Activated naive CD8-positive, alpha-beta T cell treated with anti-CD3 and anti-CD28 coated beads, Interleukin-2, amount 50 U/mL, for 16 hours (primary cell): ENCODE measurements at places on chromosomes 5 and 9.
A peak's percentile ranks its signal among the peaks of the same experiment; 100 is the strongest.

- no peak for DNase-seq
Measured at GRCh38 chr5:113806250-113806649, 292.8 kb downstream of the YTHDC2 start.

DNA sequence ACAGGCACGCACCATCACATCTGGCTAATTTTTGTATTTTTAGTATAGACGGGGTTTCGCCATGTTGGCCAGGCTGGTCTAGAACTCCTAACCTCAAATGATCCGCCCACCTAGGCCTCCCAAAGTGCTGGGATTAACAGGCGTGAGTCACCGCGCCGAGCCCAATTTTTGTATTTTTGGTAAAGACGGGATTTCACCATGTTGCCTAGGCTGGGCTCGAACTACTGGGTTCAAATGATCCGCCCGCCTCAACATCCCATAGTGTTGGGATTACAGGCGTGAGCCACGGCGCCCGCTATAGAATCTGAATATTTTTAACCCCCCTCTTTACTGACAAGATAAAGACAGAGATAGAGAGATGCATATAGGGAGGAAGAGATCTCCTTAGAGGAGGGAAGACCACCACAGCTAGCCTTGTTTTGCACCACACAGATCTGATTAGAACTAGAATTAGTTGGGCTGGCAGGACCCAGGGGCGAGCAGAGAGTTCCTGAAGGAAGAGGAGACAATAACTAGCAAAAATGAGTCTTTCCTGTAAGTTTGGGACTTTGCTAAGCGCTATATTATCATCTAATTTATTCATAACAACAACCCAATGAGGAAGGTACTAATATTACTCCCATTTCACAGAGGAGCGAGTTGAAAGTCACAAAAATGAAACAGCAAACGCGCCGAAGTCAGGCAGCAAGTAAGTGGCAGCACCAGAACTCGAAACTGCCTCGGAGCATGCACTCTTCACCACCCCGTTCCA lies 1.5 kb upstream of the ANKHD1 start:
- DNase-seq: peak; percentile 6

GRCh38 chr5:67221487-67222242 lies 25.1 kb upstream of the CD180 start:
- DNase-seq: no peak

- DNase-seq: no peak
Measured at GRCh38 chr9:121662891-121663580, 11.6 kb downstream of the DAB2IP start.

- DNase-seq: no peak
Measured at GRCh38 chr9:37364751-37365360, 57.6 kb upstream of the GRHPR start.

GRCh38 chr9:73643379-73644013 lies 491.8 kb downstream of the ANXA1 start:
- DNase-seq: no peak

- no peak for DNase-seq
Measured at GRCh38 chr5:10707198-10708142, 53.6 kb downstream of the DAP start.

- peak; percentile 14 for DNase-seq
Measured at GRCh38 chr9:79883073-79883645, 311.4 kb downstream of the TLE4 start.

GRCh38 chr9:2638871-2639673 lies 17.5 kb downstream of the VLDLR start:
- no peak for DNase-seq

GRCh38 chr5:58755397-58755796 lies 172.5 kb downstream of the RAB3C start:
- DNase-seq: no peak

GRCh38 chr9:98930792-98931191 lies 12.9 kb upstream of the COL15A1 start:
- no peak for DNase-seq

GRCh38 chr9:2991292-2991691 lies 147.4 kb upstream of the PUM3 start:
- DNase-seq: no peak

DNA sequence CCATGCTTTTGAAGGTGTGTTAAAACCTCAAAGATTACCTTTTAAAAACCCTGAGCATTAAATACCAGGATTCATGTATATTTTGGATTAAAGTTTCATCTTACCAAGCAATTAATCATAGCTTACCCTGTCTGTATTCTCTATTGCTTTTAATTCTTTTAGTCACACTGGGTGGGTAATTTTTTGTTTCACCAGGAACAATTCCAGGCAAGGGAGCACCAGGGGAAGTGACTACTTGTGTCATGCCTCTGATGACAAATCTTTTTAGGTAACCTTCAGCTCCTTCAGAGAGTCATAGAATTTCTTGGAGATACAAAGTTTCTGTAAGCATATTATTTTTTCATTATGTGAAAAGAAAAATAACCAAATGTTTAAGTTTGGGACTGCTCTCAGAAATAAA lies 33.4 kb upstream of the ANXA1 start:
- DNase-seq: no peak

GRCh38 chr5:109083937-109084336 lies 325.8 kb downstream of the PJA2 start:
- DNase-seq: no peak

GRCh38 chr5:97142521-97143254 lies at the start of gene LIX1:
LIX1 (minus strand) TSS chr5:97142611; CDS start chr5:97142576, 35 bp downstream.
- DNase-seq: no peak

GRCh38 chr5:135645336-135646180 lies 66.8 kb upstream of the CXCL14 start:
- DNase-seq: no peak

DNA sequence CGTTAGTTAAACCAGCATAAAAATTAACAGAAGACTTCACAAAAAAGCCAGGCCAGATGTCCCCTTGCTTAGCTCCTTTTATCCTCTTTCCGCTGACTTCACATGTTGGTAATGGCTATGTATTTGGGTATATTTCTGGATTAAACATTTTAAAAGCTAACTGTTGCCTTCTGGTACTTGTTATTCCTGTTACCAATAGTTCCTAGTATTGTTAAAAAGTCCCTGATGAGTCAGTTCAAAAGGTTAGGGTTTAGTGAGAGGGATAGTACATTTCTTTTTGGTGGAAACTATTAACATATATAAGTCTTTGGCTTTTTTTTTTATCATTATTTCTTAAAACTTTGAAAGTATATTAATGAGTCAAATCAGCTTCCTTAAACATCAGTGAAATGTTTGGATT lies 103.2 kb upstream of the ELL2 start:
- DNase-seq: no peak

GRCh38 chr5:37665889-37666288 lies 174.0 kb downstream of the GDNF start:
- no peak for DNase-seq

GRCh38 chr9:128162215-128163026 lies 2.4 kb downstream of the BBLN start:
- no peak for DNase-seq

DNA sequence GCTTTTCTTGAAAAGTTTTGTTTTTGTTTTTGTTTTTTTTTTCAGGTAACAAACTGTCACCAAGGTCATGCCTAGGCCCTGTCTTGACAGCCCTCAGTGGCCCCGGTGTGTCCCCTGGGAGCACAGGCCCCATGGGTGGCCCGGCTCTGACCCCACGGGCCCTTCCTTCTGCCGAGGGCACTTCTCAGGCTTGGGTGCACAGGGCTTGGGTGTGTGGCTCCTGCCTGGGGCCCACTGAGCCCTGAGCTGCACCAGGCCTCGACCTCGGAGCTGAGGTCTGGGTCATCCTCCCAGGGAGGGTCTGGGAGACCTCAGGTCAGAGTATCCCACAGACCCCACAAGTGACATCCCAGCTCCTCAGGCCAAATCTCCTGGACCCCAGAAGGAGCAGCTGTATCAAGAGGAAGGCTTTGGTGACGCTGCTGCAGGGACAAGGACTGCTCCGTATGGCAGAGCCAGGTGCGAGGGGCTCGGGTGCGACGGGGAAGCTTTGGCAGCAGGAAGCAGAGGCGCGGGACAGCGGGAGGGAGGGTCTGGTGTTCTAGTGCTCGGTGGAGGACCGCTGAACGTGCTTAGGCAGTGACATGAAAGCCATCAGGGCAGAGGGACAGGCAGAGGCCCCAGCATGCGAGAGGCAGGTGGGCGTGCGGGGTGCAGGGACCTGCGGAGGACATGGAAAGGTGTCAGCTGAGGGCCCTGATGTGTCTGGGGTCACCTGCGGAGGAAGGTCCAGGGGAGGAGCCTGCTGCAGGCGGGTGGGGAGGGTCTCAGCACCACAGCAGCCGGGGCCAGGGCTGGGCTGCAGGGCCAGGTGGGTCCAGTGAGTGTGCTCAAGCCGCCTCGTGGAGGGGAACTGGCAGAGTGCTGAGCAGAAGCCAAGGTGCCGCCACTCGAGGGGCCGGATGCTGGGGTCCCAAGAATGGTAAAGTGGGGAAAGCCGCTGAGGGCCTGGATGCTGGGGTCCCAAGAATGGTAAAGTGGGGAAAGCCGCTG lies 18.4 kb upstream of the SLC9A3 start:
- no peak for DNase-seq

DNA sequence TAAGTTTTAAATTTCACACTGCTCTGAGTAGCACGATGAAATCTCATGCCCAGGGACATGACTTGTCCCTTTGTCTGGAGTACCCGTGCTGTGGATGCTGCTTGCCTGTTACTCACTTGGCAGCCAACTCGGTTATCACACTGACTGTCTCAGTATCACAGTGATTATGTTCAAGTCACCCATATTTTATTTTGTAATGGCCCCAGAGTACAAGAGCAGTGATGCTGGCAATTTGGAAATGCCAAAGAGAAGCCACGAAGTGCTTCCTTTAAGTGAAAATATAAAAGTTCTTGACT lies 22.8 kb upstream of the SCGB3A2 start:
- no peak for DNase-seq

- DNase-seq: peak; percentile 37
Measured at GRCh38 chr5:177111720-177112394, 21.7 kb upstream of the NSD1 start.

DNA sequence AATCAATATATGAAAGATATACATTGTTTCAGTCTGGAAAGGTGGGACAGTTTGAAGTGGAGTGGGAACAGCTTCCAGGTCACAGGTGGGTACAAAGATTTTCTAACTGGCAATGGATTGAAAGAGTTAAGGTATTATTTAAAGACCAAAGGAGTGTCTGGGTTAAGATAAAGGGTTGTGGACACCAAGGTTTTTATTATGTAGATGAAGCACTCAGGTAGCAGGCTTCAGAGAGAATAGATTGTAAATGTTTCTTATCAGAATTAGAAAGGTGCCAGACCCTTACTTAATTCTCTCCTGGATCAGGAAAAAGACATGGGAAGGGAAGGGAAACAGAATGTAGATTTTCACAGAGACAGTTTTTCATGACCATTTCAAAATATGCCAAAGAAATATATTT lies 1174.8 kb downstream of the MAT2B start:
- DNase-seq: no peak

GRCh38 chr5:149121145-149121544 lies 20.1 kb upstream of the ABLIM3 start:
- no peak for DNase-seq

- no peak for DNase-seq
Measured at GRCh38 chr5:62684310-62684709, 105.7 kb downstream of the LRRC70 start.

DNA sequence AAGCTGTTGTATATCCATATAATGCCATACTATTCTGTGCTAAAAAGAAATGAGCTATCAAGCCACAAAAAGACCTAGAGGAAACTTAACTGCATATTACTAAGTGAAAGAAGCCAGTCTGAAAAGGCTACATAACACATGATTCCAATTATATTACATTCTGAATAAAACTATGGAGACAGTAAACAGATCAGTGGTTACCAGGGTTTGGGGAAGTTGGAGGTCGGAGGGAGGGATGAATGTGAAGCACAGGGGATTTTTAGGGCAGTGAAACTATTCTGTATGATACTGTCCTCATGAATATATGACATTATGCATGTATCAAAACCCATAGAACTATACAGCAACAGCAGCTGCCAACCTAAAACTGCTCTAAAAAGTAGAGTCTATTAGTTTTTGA lies 5.6 kb upstream of the RFK start:
- DNase-seq: no peak

DNA sequence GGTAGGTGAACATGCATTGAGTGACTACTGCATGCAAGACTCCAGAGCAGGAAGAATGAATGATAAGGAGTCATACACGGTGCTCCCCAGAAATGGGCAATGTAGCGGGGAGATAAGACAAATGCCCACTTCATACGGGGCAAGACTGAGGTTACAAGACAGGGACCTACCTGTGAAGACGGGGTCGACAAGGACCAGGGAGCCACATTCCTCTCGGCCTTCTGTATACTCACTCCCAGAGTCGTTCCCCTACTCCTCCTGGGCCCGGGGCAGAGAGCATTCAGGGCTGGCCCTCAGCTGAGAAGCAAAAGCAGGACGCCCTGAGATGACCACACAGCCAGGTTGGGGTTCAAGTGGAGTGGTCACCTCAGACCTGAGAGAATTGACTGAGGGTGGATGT lies 26.7 kb downstream of the PITX1 start:
- no peak for DNase-seq
